Breast epithelium (tissue), 4 donors: ENCODE measurements at places on chromosomes 12 and 14.

- no peak overlapping the region for H3K4me3 ChIP-seq
- no peak for DNase-seq
- no peaks in the 10 kb centered on the region for H3K27me3 ChIP-seq
- H3K4me1 ChIP-seq: no peaks in the 10 kb centered on the region
- H3K36me3 ChIP-seq: no peaks in the 10 kb centered on the region
- H3K27ac ChIP-seq: no peak overlapping the region
Observed at GRCh38 chr12:82694970-82695369, 8.3 kb downstream of the TMTC2 start.

- H3K4me3 ChIP-seq: no peak overlapping the region
- no peaks in the 10 kb centered on the region for H3K4me1 ChIP-seq
- no peak overlapping the region for H3K27ac ChIP-seq
- H3K27me3 ChIP-seq: no peaks in the 10 kb centered on the region
- no peak for DNase-seq
Observed at GRCh38 chr12:15800278-15800677, 11.1 kb upstream of the EPS8 start.

DNA sequence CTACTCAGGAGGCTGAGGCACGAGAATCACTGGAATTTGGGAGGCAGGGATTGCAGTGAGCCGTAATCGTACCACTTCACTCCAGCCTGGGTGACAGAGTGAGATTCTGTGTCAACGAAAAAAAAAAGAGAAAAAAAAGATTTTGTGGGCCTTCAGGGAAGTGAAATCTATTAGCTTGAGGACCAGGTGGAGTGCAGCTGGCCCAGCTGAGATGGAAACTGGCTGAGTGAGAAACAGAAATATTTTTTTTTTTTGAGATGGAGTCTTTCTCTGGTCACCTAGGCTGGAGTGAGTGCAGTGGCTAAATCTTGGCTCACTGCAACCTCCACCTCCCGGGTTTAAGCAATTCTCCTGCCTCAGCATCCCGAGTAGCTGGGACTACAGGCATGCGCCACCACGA lies 2.3 kb upstream of the CLEC4C start:
- H3K4me3 ChIP-seq: no peak overlapping the region
- no peaks in the 10 kb centered on the region for H3K27me3 ChIP-seq
- no peaks in the 10 kb centered on the region for H3K36me3 ChIP-seq

GRCh38 chr12:123966596-123966995 lies 6.0 kb downstream of the CCDC92 start:
- H3K27me3 ChIP-seq: no peaks in the 10 kb centered on the region
- no peak overlapping the region for H3K4me3 ChIP-seq
- no peaks in the 10 kb centered on the region for H3K4me1 ChIP-seq
- DNase-seq: no peak
- H3K27ac ChIP-seq: no peak overlapping the region

- no peaks in the 10 kb centered on the region for H3K4me1 ChIP-seq
- H3K27ac ChIP-seq: no peak overlapping the region
- H3K4me3 ChIP-seq: no peak overlapping the region
- peaks cover 37% of the 10 kb centered on the region for H3K27me3 ChIP-seq
Observed at GRCh38 chr12:113980537-113981337, 14.6 kb upstream of the RBM19 start.

DNA sequence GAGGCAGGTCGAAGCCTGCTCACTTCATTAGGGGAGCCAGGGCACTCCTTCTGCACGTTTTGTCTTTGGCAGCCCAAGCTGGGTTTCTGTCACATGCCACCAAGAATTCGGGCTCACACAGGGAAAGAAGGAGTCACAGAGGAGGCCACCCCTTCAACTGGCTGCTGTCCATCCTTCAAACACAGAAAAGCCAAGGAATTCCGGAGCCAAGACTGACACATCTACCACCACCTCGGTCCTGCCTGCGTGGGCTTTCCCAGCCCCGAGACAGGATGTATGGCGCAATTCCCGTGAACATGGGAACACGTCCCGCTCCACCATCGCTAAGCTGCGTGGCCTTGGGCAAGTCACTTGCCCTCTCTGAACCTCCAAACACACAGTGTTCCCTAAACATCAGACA lies 70.4 kb downstream of the NCOR2 start:
- H3K36me3 ChIP-seq: no peaks in the 10 kb centered on the region
- peak overlapping the region; percentile 82 for H3K27ac ChIP-seq
- H3K4me3 ChIP-seq: no peak overlapping the region

DNA sequence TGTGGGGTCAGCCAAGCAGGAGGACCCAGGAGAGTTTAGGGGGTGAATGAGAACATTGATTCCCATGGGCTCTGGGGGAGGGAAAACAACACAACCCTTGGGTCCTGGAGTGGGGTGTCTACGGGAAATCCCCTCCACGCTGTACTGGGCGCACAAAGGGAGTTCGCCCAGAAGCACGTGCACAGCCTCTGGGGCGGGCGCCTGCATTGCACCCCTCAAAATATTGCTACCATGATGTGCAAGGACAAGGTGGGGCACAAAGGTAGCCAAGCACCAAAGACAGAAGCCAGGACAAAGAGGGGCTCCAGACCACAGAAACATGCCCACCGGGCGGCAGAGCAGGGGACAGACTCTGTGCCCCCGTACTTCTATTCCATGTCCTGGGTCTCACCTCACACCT lies 74.9 kb upstream of the EIF5 start:
- no peaks in the 10 kb centered on the region for H3K27me3 ChIP-seq
- no peak for DNase-seq
- H3K36me3 ChIP-seq: no peaks in the 10 kb centered on the region
- no peak overlapping the region for H3K27ac ChIP-seq

DNA sequence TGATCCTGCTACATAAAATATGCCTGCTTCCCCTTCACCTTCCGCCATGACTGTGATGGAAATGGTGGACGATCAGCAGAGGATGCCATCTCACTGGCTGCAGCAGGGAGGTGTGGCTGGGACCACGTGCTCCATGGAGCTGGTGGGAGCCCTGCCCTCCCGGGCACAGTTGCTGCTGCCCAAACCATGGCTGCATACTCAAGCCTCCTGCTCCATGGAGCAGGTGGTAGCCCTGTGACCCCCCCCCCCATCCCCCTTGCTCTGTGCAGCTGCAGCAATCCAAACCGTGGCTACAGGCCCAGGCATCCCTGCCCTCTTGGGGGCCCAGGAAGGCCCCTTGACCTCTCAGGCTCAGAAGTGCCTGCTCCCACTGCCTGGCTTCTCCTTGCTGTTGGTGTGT lies 597.5 kb upstream of the LMO3 start:
- no peaks in the 10 kb centered on the region for H3K36me3 ChIP-seq
- no peak for DNase-seq
- no peak overlapping the region for H3K4me3 ChIP-seq
- H3K27ac ChIP-seq: no peak overlapping the region
- no peaks in the 10 kb centered on the region for H3K4me1 ChIP-seq
